ENCODE measurements at places on chromosomes 5 and 9.

- no peak for DNase-seq
Measured at GRCh38 chr5:179533907-179534306, 16.4 kb upstream of the RUFY1 start.

- peak; percentile 50 for DNase-seq
Measured at GRCh38 chr9:129724456-129725190, 28.2 kb downstream of the PTGES start.

DNA sequence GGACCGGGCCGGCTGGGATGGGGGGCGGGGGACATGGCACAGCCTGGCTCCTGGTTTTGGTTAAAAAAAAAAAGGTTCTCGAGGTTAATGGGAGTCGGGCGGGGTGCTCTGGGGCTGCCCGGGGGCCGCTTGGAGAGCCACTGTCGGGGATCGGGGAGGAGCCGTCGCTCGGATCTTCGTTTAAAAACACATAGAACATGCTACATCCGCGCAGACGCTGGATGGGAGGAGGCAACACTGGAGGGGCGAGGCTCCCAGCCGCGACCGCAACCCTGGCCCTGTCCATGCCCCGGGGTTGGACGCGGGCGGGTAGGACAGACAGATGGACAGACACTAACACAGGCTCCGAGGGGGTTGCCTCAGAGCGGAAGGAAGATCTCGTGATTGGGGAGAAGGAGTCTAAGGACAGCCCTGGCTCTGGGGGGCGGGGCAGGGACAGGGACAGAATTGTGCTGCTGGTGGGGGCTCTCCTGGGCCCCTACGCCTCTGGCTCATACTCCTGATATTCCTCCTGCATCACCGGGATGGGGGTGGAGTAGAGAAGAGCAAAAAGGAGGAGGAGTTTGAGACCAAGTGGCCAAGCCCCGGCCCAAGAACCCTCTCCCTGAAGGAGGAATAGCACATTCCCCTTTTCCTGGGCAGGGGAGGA is 9.9 kb downstream of the SNCB start:
- no peak for DNase-seq

GRCh38 chr5:69013481-69013880 is 80.3 kb upstream of the SLC30A5 start:
- DNase-seq: no peak

DNA sequence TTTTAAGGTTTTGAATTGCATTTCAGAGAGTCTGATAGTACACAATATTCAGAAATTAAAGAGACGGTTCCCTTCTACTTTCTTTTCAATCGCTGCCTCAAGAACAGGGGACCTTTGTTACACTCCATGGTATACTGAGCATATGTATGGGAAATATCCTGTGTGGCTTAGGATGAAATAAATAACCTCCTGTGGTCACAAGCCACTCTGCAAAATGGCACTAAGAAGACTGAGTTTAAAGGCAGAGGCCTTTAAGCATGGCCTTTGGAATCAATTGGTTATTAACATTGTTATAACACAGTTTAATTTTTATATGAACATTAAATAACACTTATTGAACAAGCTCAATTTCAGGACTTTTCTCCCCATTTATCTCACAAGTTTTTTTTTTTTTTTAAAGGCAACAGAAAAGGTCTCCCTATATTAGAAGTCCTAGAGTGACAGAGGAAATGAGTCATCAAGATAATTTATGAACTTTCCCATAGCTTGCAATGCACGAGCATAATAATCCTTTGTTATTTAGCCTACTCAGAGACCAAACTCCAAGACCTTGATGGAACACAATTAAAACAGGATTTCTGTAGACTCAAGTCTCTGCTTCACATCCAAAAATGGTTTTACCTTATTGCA is 341.9 kb downstream of the TMEM167A start:
- no peak for DNase-seq

DNA sequence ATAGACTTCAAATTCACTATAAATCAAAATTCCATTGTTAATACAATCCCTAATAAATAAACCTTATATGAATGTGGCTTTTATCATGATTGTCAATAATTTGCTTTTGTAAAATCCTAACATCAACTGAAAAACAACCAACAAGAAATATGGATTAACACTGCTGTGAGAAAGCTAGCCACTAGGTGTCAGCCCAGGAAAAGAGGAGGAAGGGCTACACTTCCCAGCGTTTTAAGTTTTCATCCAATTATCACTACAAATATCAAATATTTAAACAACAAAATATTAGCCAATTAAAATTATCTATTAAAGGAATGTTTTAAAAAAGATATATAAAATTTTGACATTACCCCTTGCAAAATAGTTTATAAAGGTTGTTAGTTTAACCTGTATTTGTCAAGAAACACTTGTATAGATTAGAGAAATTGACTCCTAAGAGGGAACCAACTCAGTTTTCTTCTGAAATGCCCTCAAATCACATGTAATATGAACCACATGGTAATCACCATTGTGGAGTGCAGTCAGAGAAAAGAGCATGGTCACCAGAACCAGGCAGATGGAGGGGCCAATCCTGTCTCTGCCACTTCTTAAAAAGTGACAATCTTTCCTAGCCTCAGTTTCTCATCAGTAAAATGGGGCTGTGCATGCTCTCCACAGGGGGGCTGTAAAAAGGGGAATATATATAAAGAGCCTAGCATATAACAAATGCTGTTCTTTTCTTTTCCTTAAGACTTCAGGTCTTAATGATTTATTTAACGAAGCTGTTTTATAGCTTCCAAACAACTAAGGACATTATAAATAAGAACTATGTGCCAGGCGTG is 188.2 kb downstream of the CRB2 start:
- no peak for DNase-seq

- peak; percentile 95 for DNase-seq
Measured at GRCh38 chr5:147782110-147783028, at the start of gene JAKMIP2. JAKMIP2 (minus strand) TSS chr5:147782728; CDS start chr5:147671806, 110,922 bp downstream.

DNA sequence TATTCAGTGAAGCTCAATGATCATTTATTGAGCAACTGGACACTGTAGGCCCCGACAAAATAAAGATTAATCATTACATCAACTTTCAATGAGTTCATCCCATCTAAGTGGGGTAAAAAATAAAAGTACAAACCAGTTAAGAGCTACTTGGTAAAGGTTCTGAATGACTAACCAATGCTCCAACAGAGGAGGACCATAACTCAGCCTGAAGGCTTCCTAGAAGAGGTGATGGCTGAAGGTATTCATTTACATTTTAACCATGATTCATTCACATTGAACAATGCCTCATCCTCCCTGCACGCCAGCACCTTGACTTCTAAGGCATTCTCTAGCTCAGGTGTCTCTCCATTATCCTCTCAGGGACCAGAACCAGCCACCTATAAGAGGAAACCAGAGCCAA is 201.4 kb downstream of the ZNF462 start:
- no peak for DNase-seq

DNA sequence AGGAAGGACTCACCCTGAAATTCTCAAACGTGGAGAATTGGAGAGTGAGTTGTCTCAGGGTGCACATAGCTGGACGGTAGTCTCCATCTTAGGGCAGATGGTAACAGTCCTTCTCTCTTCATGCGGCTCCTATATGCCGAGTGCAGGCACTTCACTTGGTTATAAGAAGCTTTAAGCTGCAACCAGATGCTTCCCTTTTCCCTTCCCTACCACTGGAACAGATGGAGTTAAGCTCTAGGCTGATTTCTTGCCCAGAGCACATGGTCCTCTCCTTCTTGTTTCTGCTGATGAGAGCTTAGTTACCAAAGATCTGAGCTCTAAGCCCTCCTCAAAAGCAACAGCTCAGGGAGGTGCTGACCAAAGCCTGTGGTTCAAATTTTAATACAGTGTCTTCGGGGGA is 355.7 kb downstream of the ARHGEF28 start:
- DNase-seq: no peak

DNA sequence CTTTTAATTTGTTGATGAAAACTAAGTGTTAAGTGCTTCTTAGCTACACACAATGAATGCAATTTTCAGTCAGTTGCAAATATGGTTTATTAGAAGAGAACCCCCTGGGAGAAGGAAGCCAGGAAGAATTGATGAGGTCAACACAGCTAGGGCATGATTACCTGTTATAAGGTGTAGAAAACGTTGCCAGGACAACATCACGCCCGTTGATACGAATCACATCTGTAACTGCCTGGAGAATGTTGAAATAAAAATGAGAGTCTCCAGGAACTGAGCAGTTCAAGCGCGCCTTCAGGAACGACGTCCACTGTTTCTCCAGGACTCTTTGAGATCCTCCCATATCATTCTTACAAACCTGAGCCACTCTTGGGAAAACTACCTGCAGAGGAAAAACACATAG is 88.0 kb downstream of the SEMA6A start:
- no peak for DNase-seq

DNA sequence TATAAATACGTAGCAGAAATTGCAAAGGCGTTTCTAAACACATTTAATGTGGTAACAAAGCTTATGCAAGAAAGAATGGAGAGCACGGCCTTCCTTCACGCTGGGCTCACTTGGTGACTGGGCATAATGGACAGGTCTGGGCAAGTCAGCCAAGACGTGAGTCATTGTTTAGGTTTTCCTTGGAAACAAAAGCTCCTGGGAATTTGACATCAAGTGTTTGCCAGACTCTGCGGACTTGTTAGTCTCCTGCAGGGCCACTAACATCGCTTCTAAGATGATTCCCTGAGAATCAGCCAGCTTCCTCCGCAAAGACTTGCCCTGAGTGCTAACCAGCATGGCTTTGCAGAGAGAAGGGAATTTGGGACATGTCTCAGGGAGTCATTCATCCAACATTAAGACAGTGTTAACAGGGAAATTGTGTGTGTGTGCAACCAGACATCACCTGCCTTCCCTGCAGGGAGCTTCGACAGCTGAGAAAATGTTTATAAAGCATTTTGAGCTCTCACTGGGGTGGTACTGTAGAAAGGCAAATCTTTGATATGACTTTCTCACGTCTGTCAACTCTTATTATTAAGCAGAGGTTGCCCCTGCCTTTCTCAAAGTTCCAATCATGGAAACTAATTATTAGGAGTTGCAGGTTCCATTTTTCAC is 182.5 kb downstream of the NTRK2 start:
- peak; percentile 45 for DNase-seq

- DNase-seq: no peak
Measured at GRCh38 chr5:133430095-133430494, 182.2 kb downstream of the FSTL4 start.

- DNase-seq: no peak
Measured at GRCh38 chr5:155094455-155094854, 80.9 kb downstream of the KIF4B start.

DNA sequence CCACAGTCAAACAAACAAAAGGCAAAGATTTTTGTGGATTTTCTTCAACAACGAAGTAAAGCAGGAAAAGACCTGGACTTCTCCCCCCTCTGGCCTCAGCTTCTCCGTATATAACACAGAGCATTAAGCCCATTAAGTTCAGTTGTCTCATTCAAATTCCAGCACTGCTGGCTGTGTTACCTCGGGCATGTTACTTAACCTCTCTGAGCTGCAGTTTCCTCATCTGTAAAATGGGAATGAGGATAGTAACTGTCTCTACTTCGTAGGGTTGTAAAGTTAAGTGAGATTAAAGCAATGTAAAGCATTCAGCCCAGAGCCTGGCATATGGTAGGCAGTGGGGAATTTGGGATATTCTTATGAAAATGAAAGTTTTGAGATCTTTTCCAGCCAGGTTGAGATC is 92.7 kb upstream of the SMIM23 start:
- DNase-seq: no peak
